ENCODE measurements at places on chromosomes 3 and 15.
A peak's percentile ranks its signal among the peaks of the same experiment; 100 is the strongest.

DNA sequence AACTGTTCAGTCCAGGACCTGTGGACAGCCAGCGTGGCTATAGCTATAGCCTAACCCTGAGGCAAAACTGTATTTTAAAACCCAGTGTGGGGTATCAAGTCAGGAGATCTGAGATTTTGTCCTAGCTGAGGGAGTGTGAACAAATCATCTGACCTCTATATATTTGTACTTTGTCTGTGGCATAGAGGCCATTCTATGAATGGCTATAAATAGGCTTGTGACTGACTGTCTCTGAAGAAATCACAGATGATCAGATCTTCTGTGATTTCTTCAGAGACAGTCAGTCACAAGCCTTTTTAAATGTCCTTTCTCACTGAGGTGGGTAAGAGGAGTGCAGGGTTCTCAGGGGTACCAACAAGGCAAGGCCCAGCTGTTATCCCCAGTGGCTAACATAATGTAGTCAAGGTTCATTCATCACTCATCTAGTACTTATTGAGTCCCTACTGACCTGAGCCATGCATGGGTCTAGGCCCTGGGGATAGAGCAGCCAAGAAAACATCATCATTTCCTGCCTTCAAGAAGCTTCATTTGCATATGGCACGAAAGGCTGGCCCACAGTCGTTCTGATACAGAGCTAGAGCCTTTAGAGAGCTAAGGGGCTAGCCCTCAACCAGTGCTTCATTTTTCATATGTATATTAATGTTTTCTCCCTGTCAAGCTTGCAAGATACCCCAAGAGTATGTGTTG is 53.3 kb downstream of the TIPARP start:
- DNase-seq: no peak

GRCh38 chr3:128188956-128189355 is 35.7 kb downstream of the EEFSEC start:
- DNase-seq: no peak

- DNase-seq: no peak
Measured at GRCh38 chr3:194571491-194572142, 61.6 kb downstream of the TMEM44 start.

DNA sequence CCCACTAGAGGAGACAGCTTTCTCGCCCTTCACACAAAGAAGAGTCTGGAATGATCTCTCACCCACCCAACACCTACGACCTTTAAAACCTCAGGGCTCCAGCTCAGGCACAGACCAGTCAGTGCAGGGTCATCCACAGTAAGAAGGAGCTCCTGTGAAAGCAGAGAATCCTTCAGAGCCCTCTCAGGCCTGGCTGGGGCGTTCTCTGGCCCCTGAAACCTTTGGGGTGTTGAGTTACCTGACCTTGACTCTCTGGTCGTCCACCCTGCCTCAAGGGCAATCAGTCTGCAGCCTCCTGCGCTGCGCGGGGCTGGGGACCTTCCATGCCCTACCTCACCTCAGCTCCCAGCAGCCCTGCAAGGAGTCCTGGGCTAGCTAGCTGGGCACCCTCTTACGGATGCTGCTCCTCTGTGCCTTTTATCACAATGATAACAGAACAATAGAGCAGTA is 106.2 kb downstream of the ADCY5 start:
- no peak for DNase-seq

- DNase-seq: no peak
Measured at GRCh38 chr3:130688015-130688688, 58.5 kb downstream of the PIK3R4 start.

DNA sequence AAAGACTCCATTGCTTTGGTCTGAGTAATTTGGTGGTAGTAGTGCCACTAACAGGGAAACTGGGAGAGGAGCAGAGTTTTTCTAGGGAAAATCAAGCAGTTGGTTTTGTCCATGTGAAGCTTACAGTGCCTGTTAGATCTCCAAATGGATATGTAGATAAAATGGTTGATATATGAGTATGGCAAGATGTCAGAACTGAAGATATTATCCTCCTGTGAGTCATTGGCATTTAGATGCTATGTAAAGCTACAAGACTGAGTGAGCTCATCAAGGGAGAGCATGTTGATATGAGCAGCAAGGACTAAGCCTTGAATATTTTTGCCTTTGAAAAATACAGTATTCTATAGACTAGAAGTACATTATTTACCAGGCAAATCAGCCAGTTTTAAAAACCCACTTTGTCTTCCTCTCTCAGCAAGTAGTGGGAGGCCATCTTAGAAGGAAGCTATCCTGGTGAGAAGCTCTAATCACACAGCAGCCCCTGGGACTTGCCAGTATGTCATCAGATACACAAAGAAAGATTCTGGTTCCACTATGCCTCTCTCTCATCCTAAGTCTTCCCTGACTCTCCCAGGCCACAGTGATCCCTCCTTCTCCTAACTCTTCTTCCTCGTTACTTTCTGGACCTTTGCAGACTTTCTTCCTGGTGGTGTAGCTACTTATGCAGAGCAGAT is 77.4 kb upstream of the ANKRD28 start:
- peak; percentile 71 for DNase-seq

- no peak for DNase-seq
Measured at GRCh38 chr3:59450946-59451763, 401.3 kb upstream of the CFAP20DC start.

DNA sequence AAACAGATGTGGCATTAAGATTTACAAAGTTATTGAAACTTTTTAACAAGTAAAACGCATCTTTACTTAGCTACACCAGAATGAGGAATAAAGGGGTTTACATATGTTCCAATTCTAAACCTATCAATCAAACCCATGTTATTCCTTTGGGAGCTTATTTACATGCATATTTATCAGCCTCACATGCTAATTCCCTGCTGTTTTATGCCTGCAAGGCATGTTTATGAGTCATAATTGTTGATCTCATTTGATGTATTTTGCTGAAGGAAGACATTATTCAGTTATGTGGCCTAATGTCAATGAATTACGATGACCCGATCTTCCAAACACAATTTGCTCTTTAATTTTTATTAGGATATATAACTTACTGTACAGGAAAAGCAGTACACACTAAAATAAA is 272.9 kb downstream of the TBC1D5 start:
- no peak for DNase-seq

DNA sequence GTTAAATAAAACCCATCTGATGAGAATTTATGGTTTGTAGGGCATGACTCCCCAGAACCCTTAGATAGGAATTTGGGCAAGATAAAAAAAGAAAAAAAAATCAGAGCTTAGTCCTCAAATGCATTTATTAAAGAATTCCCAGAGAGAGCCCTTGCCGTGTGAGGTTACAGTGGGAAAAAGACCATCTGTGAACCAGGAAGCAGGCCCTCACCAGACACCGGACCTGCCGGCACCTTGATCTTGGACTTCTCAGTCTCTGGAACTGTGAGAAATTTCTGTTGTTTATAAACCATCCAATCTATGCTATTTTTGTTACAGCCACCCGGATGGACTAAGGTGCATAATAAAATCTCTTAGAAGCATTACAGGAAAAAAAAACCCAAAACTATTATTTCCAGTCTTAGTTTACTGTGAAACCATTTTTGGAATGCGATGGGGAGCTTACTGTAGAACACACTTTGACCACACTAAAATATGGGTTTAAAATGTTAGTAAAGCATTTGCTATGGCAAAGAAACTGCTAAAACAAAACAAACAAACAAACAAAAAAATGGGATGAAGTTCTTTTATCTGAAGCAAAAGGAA is 72.2 kb downstream of the LEKR1 start:
- no peak for DNase-seq

DNA sequence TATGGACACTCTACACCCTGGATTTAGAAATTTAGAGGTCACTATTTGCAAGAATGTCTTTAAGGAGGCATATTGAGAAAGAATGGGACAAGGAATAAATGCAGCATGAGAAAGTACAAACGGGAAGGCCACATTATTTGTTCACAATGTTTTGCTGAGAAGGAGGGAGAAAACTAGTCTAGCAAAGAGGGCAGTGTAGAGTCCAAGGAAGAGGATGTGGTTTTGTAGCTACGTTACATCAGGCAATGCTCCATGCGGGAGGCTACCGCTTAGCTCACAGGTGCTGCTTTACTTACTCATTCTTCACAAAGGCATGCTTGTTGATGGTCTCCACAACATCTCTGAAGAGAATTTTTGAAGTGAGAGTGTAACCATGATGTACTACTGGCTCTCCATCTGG is 191.1 kb downstream of the PLCH1 start:
- DNase-seq: no peak

- DNase-seq: no peak
Measured at GRCh38 chr3:56855856-56856512, 54.2 kb upstream of the ARHGEF3 start.

- DNase-seq: no peak
Measured at GRCh38 chr3:12267376-12268030, 21.4 kb upstream of the PPARG start.

DNA sequence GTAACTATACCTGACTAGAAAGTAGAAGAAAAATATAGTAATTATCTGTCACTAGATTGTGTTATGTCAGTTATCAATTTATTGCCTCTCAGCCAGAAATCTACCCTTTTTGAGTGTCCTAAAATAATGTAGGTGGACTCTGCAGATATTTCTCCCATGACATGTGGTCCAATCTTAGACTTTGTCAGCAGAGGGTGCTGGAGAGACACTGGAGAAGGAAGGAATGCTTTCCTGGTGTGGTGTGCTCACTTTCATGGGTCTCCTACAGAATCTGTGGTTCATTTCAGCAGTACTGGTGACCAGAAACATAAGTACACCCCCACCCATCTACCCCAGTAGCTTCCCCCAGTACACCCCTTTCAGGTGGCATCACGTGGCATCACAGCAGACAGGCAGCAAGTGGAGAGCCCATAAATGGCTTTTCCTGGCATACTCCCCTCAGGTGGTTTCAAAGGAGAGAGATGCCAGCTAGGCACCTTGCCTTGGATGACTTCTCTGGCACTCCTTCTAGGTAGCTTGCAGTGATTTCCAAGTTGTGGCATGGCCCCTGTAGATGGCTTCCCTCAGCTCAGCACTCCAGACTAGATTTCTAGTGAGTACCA is 114.7 kb downstream of the GADL1 start:
- no peak for DNase-seq

GRCh38 chr15:53586799-53587198 is 172.7 kb downstream of the WDR72 start:
- DNase-seq: no peak

GRCh38 chr3:187385296-187385695 is 17.1 kb downstream of the RTP4 start:
- no peak for DNase-seq

DNA sequence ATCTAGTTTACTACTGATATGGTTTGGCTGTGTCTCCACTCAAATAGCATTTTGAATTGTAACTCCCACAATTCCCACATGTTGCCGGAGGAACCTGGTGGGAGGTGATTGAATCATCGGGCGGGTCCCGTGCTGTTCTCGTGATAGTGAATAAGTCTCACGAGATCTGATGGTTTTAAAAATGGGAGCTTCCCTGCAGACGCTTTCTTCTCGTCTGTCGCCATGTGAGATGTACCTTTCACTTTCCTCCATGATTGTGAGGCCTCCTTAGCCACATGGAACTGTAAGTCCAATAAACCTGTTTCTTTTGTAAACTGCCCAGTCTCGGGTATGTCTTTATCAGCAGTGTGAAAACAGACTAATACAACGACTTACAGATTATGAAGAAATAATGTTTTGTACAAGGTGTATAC is 35.6 kb upstream of the PYDC2 start:
- DNase-seq: no peak

GRCh38 chr3:24687671-24688070 is 193.0 kb upstream of the THRB start:
- no peak for DNase-seq

GRCh38 chr15:57436166-57436565 is 59.9 kb downstream of the CGNL1 start:
- DNase-seq: no peak

GRCh38 chr15:68729789-68730411 is 90.8 kb downstream of the ANP32A start:
- no peak for DNase-seq

GRCh38 chr15:77510066-77511057 is 89.7 kb downstream of the HMG20A start:
- DNase-seq: no peak

DNA sequence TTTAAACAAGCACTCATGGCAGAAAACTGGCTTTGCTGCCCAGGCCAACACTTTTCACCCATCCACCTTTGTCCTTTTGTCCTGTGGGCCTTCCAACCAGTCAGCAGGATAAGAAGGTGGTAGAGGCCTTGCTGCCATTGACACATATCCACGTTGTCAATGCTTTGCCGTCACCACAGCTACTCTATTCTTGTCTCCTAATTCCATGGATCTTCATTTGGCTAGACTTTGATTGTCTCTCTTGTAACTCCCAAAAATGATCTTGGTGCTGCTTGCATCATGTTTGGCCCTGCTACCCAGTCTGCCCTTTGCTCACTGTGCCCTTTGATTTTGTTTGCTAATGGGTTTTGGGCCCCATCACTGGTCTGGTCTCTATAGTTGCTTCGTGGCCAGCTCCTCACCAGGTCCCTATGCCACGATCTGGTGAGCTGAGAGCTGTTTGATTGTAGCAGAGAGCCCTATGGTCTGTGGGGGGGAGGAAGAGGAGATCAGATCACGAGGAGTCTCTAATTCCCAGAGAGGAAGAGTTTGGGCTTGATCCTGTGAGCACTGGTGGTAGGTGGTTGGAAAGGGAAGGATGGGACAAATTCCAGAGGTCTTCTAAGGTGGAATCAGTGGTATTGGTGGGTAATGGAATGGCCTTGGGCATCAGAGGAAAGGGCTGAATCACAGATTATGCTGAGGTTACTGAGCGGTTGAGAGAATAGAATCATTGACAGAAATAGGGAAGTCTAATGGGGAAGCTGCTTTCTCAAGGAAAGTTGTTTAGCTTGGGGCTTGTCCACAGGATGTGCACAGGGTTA is 40.3 kb downstream of the ABHD2 start:
- DNase-seq: no peak

- no peak for DNase-seq
Measured at GRCh38 chr3:147497286-147497685, 88.1 kb downstream of the ZIC1 start.

DNA sequence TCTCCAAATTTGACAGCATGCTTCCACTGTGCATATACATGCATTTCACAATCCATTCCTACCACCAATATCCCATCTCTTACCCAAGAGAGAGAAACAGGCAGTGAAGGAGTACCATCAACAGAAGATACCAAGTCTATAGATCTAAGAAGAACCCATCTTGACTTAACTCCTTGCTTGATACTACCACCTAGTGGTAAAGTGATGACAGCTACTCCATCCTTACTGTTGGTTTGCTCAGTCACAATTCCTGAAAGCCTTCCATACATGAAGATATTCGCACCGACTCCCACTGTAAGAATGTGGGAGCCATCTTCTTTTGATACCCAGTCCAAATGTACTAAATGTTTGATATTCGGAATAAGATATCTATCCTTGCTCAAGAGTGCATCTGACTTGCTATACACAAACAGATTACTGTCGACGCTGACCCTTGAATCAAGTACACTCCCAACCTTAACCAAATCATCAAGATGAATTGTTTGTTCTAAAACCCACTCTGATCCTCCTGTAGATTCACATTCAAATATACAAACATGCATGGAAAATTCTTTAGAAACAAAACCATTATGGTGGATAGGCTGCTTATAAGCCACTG is 123.1 kb downstream of the DMXL2 start:
- no peak for DNase-seq

DNA sequence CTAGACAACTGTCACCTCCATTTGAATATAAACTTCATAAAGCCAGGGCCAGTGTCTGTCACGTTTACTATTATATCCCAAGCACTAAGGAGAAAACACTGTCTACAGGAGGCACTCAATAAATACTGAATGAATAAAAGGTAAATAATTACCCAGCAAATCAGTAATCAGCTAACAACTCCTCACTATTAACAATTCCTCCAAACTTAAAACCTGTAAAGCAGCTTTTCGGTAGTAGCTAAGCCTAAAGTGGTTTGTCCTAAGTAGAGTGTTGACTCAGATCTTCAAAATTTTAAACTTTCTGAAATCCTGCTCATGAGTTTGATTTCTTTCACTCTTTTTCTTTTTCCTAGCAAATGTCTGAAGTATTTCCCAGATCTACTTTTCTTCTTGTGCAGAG is 39.9 kb downstream of the C3orf80 start:
- DNase-seq: no peak
